ENCODE measurements at places on chromosomes 1 and 21.

GRCh38 chr1:243286409-243287122, 30.7 kb downstream of the SDCCAG8 start:
- no peak for DNase-seq

DNA sequence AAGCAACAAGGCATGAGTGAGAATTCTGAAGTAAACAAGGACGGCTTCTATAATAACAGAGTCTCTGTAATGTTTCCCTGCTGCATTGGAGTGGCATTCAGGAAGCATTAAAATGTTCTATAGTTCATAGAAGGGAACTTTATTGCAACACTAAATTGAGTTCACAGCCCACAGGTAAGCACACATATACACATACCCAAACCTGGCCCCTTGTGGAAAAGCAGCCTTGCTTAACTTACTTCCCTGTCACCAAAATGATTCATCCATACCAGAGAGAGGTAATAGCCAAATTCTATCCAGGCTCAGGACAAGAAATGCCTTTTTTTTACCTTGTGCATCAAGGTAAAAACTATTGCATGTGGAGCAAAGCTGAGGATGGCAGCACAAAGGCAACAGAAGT, 241.4 kb downstream of the HHIPL2 start:
- DNase-seq: no peak

- DNase-seq: no peak
Observed at GRCh38 chr21:39685991-39686390, 59.0 kb upstream of the IGSF5 start.

GRCh38 chr1:39266792-39267191, 62.3 kb downstream of the MACF1 start:
- DNase-seq: no peak

GRCh38 chr1:87329051-87329525, 408 bp downstream of the LMO4 start:
- DNase-seq: no peak
